ENCODE measurements at places on chromosomes 16 and 17.
A peak's percentile ranks its signal among the peaks of the same experiment; 100 is the strongest.

GRCh38 chr17:63446753-63447470, 806 bp upstream of the CYB561 start:
- DNase-seq: peak; percentile 66

DNA sequence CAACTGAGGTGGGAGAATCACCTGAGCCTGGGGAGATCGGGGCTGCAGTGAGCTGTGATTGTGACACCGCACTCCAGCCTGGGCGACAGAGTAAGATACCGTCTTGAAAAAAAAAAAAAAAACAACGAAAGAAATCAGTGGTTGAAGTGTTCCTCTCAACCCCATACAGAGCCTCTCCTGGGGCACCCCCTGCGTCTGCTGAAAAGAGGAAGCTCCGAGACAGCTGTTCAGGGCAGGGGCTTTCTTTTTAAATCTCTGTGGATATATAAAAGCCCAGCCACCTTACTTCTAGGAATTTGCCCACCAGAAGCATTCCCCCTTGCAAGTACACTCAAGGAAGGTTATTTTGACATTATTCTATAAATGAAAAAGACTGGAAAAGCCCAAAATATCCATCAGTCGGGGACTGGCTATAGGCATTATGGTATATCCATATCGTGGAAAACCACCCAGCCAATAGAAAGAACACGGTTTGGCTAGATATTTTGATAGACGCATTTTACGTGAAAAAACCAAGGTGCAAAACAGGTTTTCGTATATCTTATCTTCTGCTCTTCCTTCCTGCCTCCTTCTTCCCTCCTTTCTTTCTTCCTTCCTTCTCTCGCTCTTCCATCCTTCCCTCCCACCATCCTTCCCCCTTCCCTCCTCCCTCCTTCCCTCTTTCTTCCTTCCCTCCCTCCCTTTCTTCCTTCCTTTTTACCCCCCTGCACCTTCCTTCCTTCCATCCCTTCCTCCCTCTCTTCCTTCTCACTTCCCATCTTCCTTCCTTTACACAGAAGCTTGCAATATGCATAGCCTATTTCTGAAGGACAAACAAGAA, 9.2 kb upstream of the CCL22 start:
- peak; percentile 11 for DNase-seq

- no peak for DNase-seq
Observed at GRCh38 chr17:60493847-60494321, 32.2 kb downstream of the APPBP2 start.

DNA sequence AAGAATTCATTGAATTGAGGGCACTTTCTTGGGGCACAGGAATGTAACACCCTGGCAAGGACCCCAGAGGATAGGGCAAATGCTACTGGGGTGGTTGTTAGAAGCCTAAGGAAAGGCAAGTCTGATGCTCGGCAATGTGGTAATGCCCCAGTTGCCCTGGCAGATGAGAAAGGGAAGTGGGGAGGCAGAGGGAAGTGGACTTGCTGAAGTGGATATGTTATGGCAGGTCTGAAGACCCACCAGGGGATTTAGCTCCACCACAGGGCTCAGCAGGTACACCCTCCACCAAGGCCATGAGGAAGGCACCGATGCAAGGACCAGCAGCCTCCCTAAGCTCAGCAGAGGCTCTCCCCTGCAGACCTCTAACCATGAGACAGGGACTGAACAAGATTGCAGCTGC, 184.8 kb downstream of the IRX5 start:
- no peak for DNase-seq

DNA sequence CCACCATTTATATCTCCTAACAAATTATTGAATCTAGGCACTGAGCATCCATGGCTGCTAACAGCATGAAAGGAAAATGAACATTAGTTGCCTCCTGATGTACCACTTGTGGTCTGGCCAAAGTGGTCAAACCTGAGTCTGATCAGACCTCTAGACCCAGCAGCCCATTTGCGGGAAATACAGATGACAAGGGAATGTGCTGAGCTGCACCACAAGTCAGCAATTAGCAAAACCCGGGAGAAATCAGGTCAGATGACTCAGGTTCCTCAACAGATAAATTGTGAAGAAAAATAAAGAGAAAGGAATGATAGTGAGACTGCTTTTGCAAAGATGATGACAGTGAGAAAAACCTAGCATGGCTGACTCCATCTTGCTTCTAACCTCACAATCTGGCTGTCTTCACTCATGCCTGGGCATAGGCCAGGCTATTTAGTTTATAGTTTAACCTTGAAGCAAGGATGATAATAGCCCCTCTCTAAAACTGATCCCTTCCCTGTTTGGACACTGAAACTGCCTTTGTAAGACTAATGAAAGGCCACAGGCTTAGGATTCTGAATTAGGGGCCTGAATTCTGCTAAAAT, 142.7 kb upstream of the ASIC2 start:
- DNase-seq: no peak

GRCh38 chr17:15361592-15361991, 20.2 kb upstream of the TEKT3 start:
- no peak for DNase-seq

GRCh38 chr17:40129498-40129897, 7.7 kb downstream of the MSL1 start:
- no peak for DNase-seq

GRCh38 chr17:71613996-71614395, 506.8 kb upstream of the SOX9 start:
- no peak for DNase-seq

GRCh38 chr16:84662471-84662870, 14.2 kb downstream of the KLHL36 start:
- DNase-seq: no peak

- DNase-seq: no peak
Observed at GRCh38 chr17:71634376-71634775, 486.4 kb upstream of the SOX9 start.

GRCh38 chr17:67369676-67370075, 3.3 kb upstream of the PSMD12 start:
- no peak for DNase-seq

GRCh38 chr17:56835264-56835585, 1.3 kb downstream of the DGKE start:
- no peak for DNase-seq

Data from NCI-H2171 treated with DMSO at 0.1 percent for 48 hours (cell line).